ENCODE measurements at places on chromosomes 12 and 14.

GRCh38 chr14:50726372-50727107, 58.4 kb upstream of the SAV1 start:
- DNase-seq, result peak; percentile 89

- DNase-seq, result no peak
These were observed 44.1 kb downstream of the PITPNM2 start for GRCh38 chr12:123106640-123107359.

DNA sequence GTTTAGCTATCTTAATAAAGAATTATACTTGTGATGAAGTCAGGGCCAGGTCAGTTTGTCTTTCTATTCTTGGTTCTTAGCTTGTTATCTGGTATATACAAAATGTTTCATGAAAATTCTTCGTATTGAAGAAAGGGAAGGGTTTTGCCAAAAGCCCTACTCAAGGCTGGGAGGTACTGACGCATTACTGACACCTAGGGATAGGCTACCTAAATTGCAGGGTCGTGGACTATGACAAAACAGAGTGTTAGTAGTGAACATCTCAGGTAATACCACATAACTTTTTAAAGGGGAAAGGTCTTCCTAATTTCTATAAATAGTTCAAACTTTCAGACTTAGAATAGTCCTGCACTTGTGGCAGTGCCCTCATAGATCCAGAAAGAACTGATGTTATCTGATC, 246.3 kb downstream of the RGS6 start:
- DNase-seq, result no peak

- DNase-seq, result no peak
These were observed 291.9 kb downstream of the SOX5 start for GRCh38 chr12:23657598-23657997.

DNA sequence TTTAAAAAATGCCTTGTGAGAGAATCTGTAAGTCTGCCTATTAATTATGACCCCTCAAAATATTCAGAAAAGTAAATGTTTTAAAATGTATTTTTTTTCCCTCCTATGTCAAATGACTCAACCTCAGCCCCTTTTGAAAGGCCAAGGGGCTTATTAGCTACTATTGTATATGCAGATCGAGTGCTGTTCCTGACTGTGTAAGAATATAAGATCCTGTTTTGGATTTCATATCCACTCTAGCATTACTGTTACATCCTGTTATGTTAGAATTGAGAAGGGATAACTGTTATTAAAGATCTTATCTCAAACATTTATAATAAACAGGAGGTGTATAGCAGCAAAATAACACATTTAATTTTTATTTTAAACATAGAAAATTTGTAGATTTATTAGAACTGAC, 46.6 kb upstream of the TPH2 start:
- DNase-seq, result no peak

GRCh38 chr12:62817556-62818271, 117.2 kb downstream of the PPM1H start:
- DNase-seq, result peak; percentile 88

Data from astrocyte (in vitro differentiated cells and primary cell).